ENCODE measurements at places on chromosomes 16 and 17.

DNA sequence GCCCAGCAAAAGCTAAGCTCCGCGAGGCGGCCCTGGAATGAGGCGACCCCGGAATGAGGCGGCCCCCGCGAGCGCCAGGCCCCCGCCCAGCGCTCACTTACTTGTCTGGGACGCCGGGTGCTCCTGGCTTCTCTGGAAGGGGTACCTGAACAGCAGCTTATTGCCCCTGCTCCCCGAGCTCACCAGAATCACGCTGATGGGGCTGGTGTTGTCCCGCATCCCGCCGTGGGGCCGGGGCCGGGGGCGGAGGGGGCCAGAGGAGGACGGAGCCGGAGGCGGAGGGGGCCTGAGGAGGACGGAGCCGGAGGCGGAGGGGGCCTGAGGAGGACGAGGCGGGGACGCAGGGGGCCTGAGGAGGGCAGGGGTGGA lies 440 bp downstream of the NPRL3 start:
- peak overlapping the region; percentile 92 for H3K4me3 ChIP-seq
- H3K4me1 ChIP-seq = peaks cover 32% of the 10 kb centered on the region

DNA sequence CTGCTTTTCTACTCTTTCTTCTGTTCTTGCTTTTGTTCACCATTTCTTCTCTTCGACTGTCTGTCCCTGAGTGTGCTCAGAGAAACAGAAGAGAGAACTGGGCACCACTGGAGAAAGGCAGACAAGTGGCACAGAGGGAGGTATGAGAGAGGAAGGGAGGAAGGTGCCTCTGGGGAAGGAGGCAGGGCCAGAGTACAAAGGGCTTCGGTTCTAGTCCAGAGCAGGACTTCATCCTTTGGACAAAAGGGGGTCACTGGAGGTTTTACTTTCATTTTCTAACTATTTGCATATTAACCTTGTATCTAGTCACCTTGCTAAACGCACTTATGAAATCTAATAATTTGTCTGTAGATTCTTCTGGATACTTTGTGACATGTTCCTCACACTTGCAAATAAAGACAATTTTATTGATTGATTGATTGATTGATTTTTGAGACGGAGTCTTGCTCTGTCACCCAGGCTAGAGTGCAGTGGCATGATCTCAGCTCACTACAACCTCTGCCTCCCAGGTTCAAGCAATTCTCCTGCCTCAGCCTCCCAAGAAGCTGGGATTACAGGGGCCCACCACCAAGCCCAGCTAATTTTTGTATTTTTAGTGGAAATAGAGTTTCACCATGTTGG lies 13.5 kb downstream of the ITGB4 start:
- no peaks in the 10 kb centered on the region for H3K36me3 ChIP-seq
- DNase-seq = no peak
- H3K27ac ChIP-seq = peak overlapping the region; percentile 13

DNA sequence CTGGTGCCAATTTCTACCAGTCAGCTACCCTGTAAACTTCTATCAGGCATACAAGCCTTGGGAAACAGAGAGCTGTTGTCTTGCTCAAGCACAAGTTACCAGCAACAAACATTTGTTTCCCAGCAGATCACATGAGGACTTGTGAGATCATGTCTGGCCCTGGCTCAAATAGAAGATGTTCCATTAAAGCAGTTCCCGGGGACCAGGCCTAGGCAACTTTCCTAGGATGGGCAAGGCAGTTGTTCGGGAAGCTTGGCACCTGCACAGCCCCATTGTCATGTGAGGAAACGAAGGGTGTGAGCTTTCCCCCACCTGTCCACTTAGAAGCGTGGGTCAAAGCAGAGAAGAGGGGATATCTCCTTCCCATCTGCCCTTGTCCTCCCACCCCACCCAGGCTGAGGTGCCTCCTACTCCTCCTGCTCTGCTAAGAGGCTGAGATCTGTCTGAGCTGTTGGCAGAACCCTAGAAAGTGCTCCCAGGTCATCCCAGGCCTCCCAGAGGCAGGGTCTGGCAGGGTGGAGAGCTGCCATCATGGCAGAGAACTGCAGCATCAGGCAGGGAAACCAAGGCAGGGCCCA lies 11.2 kb upstream of the SLC47A2 start:
- H3K4me3 ChIP-seq = no peak overlapping the region
- DNase-seq = no peak
- H3K36me3 ChIP-seq = no peaks in the 10 kb centered on the region
- H3K27me3 ChIP-seq = no peaks in the 10 kb centered on the region
- peaks cover 21% of the 10 kb centered on the region for H3K4me1 ChIP-seq

- no peak overlapping the region for H3K27ac ChIP-seq
- DNase-seq = no peak
- H3K4me1 ChIP-seq = no peaks in the 10 kb centered on the region
- H3K27me3 ChIP-seq = no peaks in the 10 kb centered on the region
- H3K4me3 ChIP-seq = no peak overlapping the region
Measured at GRCh38 chr17:7634384-7634783, 4.4 kb downstream of the SHBG start.

DNA sequence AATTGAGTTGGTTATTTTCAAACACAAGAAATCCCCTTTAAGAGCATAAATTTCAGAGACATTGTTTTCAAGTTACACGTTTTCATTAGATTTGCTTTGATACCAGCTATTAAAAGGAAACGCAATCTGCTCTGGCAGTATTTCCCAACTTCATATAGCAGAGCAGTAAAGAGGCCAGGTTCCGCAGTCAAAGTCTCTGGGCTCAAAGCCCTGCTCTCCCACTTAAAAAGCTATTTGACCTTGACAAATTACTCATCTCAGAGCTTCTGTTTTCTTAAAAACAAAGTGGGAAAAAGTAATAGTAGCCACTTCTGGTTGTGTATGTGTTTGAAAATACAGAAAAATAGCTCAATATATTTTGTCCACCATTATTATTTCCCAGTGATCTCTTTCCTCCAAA lies 89.7 kb upstream of the CDYL2 start:
- no peaks in the 10 kb centered on the region for H3K4me1 ChIP-seq
- no peak for DNase-seq
- H3K4me3 ChIP-seq = no peak overlapping the region
- H3K27ac ChIP-seq = no peak overlapping the region
- no peaks in the 10 kb centered on the region for H3K36me3 ChIP-seq

DNA sequence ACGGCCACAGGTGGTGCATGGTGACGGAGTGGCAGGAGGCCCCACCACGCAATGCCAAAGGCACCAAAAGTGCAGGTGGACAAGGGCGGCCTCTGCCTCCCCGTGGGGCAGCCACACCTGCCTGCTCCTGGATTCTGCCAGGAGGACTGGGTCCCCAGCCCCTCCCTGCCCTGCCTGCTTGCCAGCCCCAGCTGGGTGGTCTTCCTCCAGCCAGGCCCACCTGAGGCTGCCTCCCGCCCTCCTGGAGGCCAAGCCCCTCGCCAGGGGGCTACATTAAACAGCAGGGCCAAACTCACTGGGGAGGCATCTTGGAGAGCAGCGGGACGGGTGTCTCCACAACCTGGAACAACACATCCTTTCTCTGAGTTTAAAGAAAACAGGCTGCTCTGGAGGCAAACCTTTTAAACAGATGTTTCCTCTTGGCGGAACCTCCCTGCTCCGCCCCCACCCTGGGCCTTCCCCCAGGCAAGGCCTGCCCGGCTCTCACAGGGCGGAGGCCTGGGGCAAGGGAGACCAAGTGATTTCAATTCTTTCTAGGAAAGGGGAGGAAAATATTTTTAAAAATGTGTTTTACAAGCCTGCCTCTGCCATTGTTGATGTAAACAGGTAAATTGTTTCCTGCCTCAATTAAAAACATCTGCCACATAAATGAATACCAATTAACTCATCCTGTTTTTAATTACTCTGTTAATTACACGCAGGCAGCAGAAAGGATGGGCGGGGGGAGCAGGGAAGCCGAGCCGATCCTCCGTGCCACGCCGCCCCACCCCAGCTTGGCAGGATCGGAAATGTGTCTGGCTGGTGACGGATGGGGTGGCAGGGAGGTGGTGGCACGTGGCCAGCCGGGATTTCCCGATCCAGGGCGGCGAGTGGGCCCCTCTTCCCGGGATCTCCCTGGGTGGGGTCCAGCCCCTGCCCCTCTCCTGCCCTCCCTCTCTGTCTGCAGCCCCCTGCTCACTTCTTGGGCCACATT lies 54.4 kb upstream of the PABPN1L start:
- H3K4me3 ChIP-seq = no peak overlapping the region
- no peaks in the 10 kb centered on the region for H3K36me3 ChIP-seq
- no peak overlapping the region for H3K27ac ChIP-seq
- DNase-seq = no peak

DNA sequence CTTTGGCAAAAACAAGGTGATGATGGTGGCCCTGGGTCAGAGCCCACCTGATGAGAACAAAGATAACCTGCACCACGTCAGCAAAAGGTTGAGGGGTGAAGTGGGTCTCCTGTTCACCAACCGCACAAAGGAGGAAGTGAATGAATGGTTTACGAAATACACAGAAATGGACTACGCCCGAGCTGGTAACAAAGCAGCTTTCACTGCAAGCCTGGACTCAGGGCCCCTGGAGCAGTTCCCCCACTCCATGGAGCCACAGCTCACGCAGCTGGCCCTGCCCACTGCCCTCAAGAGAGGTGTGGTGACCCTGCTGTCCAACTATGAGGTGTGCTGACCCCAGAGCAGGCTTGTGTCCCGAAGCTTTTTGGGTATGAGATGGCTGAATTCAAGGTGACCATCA lies 29.7 kb upstream of the DLX4 start:
- no peak overlapping the region for H3K4me3 ChIP-seq
- H3K4me1 ChIP-seq = no peaks in the 10 kb centered on the region
- no peaks in the 10 kb centered on the region for H3K36me3 ChIP-seq
- peaks cover 32% of the 10 kb centered on the region for H3K27me3 ChIP-seq
- no peak for DNase-seq
- H3K27ac ChIP-seq = no peak overlapping the region

DNA sequence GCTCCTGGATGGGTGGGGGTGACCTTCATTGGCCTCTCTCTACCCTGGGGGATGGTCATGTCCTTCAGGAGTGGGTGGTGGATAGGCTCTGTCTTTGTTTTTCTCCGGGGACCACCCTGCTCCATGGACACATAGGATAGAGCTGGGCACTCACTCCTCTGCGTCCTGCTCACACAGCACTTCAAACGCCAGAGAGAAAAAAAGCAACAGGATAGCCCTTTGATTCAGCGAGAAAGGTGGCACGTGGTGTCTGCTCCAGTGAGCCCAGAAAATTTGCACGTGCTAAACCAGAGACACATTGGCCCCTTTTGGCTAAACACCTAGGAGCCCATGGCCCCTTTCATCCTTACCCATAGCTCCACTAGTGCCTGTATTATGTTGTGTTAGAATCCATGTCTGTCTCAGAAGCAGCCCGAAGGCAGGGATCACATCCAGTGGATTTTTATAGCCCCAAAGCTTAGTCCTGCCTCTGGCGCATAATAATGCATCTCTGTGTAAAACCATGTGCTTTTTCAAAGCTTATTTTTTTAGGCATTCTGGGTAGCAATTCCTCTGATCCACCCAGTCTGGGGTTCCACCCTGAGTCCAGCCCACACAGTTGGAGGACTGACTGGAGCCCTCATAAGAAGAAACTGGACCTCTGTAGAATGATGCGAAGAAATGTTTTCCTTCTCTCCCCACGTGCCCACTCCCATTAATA lies 90.1 kb downstream of the ASIC2 start:
- no peaks in the 10 kb centered on the region for H3K36me3 ChIP-seq
- peaks cover 20% of the 10 kb centered on the region for H3K27me3 ChIP-seq
- DNase-seq = no peak

- no peak overlapping the region for H3K4me3 ChIP-seq
- no peak for DNase-seq
- no peaks in the 10 kb centered on the region for H3K4me1 ChIP-seq
- H3K36me3 ChIP-seq = no peaks in the 10 kb centered on the region
Measured at GRCh38 chr16:54526916-54527315, 240.3 kb upstream of the IRX3 start.

DNA sequence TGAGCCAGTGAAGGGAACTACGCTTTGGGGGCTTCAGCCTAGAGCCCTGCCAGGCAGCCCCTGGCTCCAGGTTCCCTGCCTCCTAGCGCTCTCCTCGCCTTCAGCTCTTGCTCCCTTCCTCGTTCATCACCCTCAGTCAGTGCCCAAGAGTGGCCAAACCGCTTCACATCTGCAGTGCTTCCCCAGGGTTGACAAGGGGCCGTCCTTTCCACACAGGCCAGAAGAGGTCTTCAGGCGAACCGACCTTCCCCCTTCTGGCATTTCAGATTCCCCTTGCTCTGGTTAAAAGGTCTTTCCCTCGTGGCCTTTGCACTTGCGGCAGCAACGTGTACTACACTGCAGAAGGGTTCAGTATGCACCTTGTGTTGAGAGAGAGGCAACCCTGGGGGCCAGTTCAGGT lies 4.1 kb downstream of the RASD1 start:
- peaks cover 30% of the 10 kb centered on the region for H3K4me1 ChIP-seq
- H3K27ac ChIP-seq = peak overlapping the region; percentile 6
- no peak for DNase-seq
- H3K36me3 ChIP-seq = peaks cover 61% of the 10 kb centered on the region
